ENCODE measurements at places on chromosomes 13 and 19. TPM values are rescaled to one million over a fixed set of nuclear protein-coding genes. Genes with fewer than 3 reads are reported as not detected.

GRCh38 chr19:18392926-18393325 is 4.5 kb downstream of the LRRC25 start:
- peaks cover 32% of the 10 kb centered on the region for H3K4me1 ChIP-seq
- no peak for DNase-seq
- no peak overlapping the region for H3K27ac ChIP-seq
- H3K4me3 ChIP-seq: no peak overlapping the region
- H3K36me3 ChIP-seq: no peaks in the 10 kb centered on the region

DNA sequence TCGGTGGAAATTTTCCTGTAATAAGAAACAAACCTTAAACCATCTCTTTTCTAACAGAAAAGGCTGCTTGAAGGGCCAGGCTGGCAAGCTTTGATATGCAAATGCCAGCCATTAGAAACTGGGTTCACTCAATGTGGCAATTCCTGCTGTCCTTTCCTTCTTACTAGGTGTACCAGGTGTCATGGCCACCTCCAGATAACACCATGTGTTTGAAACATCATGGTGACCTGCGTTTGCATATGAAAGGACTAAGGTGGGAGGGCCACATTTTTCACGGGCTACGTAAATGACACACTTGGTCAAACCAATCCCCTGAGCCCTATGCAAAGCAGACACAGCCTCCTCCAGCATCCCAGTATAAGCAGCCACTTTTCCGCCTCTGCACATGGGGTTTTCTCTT is 789.1 kb upstream of the SLITRK5 start:
- H3K27me3 ChIP-seq: no peaks in the 10 kb centered on the region
- no peaks in the 10 kb centered on the region for H3K36me3 ChIP-seq
- H3K4me1 ChIP-seq: no peaks in the 10 kb centered on the region
- no peak overlapping the region for H3K4me3 ChIP-seq
- DNase-seq: no peak

PCID2 gene
- polyA plus RNA-seq: 70.0 TPM

ICAM4 gene
- polyA plus RNA-seq: 4.2 TPM

GRCh38 chr19:31351056-31351854 is 2.0 kb upstream of the TSHZ3 start:
- H3K27ac ChIP-seq: no peak overlapping the region
- H3K4me3 ChIP-seq: no peak overlapping the region
- H3K4me1 ChIP-seq: no peaks in the 10 kb centered on the region
- no peaks in the 10 kb centered on the region for H3K36me3 ChIP-seq
- no peaks in the 10 kb centered on the region for H3K27me3 ChIP-seq

GRCh38 chr13:113149711-113150549 is 8.5 kb upstream of the PROZ start:
- peaks cover 8% of the 10 kb centered on the region for H3K4me1 ChIP-seq
- no peaks in the 10 kb centered on the region for H3K36me3 ChIP-seq
- H3K27ac ChIP-seq: no peak overlapping the region
- no peak for DNase-seq
- H3K4me3 ChIP-seq: no peak overlapping the region

ZNF177 gene
- polyA plus RNA-seq: 0.69 TPM

- DNase-seq: no peak
- no peak overlapping the region for H3K27ac ChIP-seq
- no peaks in the 10 kb centered on the region for H3K27me3 ChIP-seq
- no peak overlapping the region for H3K4me3 ChIP-seq
These were observed 9.1 kb downstream of the KDELR1 start for GRCh38 chr19:48382286-48382685.

DNA sequence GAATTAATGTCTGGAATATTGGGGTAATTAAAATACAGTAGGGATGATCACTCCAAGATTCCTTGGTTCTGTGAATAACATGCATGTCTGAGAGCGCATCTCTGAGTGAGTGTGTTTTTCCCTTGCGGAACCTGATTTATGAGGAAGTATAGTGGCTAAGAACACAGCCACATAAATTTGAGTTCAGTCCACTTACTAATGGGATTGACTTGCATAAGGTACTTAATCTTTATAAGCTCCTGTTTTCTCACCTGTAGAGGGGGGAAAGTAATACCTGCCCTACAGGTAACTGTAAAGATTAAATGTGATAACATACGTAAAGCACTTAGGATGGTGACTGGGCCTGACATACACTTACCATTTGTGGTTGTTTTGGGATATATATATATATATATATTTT is 60.8 kb downstream of the KLF5 start:
- H3K27ac ChIP-seq: no peak overlapping the region
- DNase-seq: no peak
- no peak overlapping the region for H3K4me3 ChIP-seq
- no peaks in the 10 kb centered on the region for H3K36me3 ChIP-seq

DNA sequence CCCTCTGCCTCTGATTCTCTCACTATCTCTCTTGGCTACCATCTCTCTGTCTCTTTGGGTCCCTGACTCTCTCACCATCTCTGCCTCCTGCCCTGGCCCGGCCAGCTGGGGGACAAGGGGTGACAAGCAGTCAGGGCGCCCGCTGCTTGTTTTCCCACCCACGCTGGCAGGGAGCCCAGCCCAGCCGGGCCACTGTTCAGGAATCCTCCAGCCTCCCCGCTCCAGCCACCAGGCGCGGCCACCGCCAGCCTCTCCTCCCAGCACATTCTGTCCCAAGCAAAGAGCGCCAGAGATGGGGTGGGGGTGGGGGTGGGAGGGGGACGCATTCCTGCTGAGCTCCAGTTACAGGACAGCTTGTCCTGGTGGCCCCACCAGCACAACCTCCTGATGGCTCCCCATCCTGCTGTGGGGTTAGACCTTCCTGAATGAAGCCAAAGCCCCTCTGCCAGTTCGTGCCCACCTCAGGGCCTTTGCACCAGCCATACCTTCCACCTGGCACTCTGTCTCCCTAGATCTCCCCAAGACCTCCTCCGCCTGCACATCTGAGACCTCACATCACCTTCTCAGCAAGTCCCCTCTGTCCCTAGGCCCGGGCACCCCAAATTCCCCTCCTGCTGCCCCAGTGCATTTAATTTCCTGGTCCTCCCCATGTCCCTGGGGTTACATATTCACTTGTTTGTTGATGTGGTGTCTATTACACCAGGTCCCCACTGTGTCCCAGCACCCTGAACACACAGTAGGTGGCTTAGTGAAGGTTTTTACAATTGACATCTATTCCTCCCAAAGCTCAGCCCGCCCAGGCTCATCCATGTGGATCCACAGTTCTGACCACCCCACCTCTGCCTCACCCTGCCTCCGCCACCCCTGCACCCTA is 12.5 kb downstream of the ARRDC2 start:
- no peak overlapping the region for H3K4me3 ChIP-seq
- no peak overlapping the region for H3K27ac ChIP-seq
- no peaks in the 10 kb centered on the region for H3K27me3 ChIP-seq
- DNase-seq: no peak

All from GM12878 (cell line).